ENCODE measurements at places on chromosomes 5 and 9.

GRCh38 chr9:137313956-137314560 lies 12.0 kb upstream of the NRARP start:
- no peak for DNase-seq

DNA sequence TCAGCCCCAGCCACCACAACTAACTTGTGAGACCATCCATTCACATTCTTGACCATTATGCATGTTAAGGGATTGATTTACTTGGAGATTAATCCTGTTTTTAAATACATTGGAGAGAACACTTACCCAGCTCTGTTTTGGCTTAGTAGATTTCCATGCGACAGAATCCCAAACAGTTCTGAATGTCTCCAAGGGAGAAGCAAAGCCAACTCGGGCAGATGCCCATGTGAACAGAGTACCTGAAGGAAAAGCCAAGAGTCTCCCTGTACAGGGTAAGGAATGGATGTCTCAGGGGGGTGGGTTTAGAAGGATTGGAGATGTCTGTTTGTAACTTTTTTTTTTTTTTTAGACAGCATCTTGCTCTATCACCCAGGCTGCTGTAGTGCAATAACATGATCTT lies 61.0 kb downstream of the GRAMD2B start:
- DNase-seq: no peak

DNA sequence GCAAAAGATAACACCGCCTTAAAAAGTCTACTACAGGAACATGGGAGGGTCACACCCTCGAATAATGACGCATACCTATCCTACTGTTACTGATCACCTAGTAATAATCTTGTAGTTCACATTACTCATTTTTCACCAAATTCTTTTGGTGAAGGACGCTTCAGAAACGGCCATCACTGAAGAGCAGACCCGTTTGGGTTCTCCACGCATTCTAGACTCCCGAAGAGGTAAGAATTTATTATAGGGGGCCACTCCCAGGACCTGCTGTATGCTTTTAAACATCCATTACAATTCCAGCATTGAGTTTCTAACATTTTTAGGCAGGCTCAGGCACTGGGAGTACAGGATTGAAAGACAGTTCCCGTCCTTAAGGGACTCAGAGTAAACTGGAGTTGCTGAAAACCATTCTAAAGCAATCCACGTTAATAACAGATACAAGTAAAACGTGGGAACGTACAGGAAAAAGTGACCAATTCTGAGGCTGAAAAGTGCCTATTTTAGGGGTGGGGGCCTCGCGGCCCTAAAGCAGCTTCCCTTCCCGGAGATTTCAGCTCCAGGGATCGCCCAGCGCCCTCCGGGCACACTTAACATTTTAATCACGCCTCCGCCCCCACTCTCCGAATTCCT lies at the start of gene FER:
Gene FER (plus strand): TSS at position 124 of the 627 bp plus-strand sequence. CDS start 50,286 bp downstream, outside the sequence.
- peak; percentile 61 for DNase-seq

DNA sequence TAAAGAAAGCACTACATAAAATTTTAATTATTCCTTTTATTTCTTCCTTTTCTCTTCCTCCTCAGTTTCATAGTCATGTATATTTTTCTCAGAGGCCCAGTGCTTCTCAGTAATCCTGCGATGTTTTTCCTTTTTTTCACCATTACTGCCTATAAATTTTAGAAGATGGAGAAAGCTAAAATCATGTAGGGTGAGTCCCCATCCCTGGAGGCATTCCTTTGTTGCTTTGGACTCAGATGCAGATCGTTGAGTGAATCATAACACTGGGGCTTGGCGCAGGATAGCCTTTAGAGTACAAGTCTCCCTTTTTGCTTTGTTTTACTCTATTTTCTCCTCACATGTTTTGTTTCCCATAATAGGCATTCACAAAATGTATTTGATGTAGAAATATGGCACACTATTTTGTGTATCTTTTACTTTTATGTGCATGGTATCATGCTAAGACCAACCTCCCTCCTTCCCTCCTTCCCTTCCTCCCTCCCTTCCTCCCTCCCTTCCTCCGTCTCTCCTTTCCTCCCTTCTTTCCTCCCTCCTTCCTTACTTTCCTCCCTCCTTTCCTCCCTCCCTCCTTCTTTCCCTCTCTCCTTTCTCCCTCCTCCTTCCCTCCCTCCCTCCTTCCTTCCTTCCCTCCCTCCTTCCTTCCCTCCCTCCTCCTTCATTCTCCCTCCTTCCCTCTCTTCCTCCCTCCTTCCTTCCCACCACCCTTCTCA lies 72.4 kb downstream of the NUDT12 start:
- DNase-seq: no peak

DNA sequence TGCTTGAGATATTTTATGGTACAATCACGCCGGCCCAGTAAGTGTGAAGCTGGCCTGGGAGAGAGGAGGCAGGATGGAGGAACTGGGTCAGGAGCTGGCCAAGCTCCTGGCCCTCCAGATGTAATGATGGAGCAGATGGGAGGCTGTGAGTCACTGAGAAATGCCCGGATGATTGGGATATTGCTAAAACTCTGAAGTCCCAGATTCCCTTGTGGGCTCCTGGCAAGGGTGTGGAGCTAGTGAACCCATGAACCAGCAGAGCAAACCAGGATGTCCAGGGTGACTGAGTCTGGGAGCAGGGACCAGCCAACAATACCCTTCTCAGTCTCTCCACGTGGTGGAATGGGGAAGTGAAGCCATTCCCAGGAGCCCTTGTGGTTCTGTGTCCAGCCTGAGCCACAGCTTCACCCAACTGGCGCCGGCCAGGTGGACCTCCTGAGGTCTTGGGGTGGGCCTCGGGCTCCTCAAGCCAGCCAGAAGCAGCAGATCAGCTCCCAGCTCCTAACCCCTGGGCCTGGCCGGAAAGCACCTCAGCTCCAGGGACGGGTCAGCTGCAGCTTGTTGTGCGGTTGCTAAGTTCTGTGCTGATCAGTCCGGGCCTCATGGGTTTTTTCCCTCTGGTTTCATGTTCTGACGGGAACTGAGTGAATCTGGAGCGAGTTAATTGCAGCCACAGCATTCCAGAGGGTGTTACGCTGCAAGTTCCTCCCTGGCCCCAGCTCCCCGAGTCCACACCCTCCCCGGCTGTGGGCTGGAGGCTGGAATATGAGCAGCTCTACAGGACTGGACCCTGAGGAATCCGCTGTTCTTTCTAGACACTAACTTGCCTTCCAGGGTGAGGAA lies 37.6 kb downstream of the DUSP1 start:
- no peak for DNase-seq

DNA sequence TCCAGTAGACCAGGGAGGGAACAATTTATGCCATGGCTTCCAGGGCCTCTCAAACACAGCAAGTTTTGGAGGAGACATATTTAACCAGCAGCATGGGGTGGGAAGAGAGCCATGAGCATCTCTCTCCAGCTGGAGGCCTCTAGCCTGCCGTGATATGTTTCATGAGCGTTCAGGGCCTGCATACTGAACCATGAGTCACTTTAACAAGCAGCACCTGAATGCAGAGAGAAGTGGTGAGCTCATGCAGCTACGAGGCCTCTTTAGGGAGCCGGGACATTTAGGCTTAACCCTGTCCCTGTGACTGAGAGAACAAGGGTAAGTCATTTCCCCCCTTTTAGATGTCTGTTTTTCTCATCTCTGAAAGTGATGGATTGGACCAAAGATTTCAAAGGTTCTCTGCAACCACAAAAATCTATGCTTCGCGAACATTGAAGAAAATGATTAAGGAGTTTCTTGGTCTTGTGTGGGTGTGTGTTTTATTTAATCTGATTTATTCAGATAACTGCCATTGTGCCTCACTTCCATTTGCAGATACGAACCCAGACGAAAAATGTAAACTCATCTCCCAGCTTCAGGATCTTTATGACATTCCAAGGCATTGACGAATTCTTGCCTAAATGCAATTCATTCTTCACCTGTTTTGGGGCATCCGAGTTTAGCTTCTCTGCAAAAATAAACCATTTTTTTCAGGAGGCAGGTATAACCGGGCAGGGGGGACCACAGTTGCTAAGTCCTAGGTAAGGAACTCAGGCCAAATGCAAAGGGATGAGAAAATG lies 157.0 kb downstream of the GABBR2 start:
- no peak for DNase-seq

- peak; percentile 59 for DNase-seq
These were observed 72.2 kb upstream of the FAM169A start for GRCh38 chr5:74938250-74938933.

GRCh38 chr9:133522073-133522910 lies 2.5 kb downstream of the MYMK start:
- DNase-seq: no peak

GRCh38 chr5:113503146-113503545 lies 10.3 kb upstream of the YTHDC2 start:
- no peak for DNase-seq

GRCh38 chr5:92144824-92145223 lies 761.7 kb upstream of the ARRDC3 start:
- DNase-seq: no peak
